Caco-2 (cell line): ENCODE measurements at places on chromosomes 12 and 14. TPM values are rescaled to one million over a fixed set of nuclear protein-coding genes. Genes with fewer than 3 reads are reported as not detected.

CMKLR1 gene
- not detected in 2 replicates for total RNA-seq

- no peak for DNase-seq
- H3K36me3 ChIP-seq, result no peaks in the 10 kb centered on the region
- H3K4me1 ChIP-seq, result no peaks in the 10 kb centered on the region
- no peak overlapping the region for H3K27ac ChIP-seq
These were observed 99.2 kb downstream of the PHETA1 start for GRCh38 chr12:111269718-111270117.

DNA sequence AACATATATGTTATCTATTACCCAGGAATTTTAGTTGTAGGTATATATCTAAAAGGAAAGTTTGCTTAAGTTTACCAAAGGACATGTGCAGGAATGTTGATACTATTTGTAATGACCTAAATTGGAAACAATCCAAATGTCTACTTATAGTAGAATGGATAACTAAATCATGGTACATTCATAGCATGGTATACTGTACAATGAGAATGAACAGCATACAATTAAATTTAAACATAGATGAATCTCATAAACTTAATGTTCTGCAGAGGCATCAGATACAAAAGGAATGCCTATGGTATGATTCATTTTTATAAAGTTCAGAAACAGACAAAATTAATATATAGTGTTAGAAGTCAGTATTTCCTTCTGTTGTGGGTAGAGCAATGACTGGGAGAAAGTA, 135.4 kb downstream of the GPHN start:
- no peak overlapping the region for H3K27ac ChIP-seq
- no peaks in the 10 kb centered on the region for H3K4me1 ChIP-seq
- no peak overlapping the region for H3K4me3 ChIP-seq
- no peaks in the 10 kb centered on the region for H3K27me3 ChIP-seq
- H3K36me3 ChIP-seq, result no peaks in the 10 kb centered on the region
- DNase-seq, result no peak

- H3K36me3 ChIP-seq, result no peaks in the 10 kb centered on the region
- DNase-seq, result no peak
- H3K27me3 ChIP-seq, result no peaks in the 10 kb centered on the region
- no peak overlapping the region for H3K4me3 ChIP-seq
These were observed 32.4 kb downstream of the ABCD2 start for GRCh38 chr12:39587225-39587624.

TXNRD1 gene
- 104 and 115 TPM in 2 replicates for total RNA-seq

- H3K4me3 ChIP-seq, result no peak overlapping the region
- no peaks in the 10 kb centered on the region for H3K36me3 ChIP-seq
These were observed 8.9 kb downstream of the DDHD1 start for GRCh38 chr14:53144244-53144643.

VSX2 gene
- not detected in 2 replicates for total RNA-seq

- no peaks in the 10 kb centered on the region for H3K27me3 ChIP-seq
These were observed 114.7 kb upstream of the FKBP4 start for GRCh38 chr12:2679816-2680675.

DNA sequence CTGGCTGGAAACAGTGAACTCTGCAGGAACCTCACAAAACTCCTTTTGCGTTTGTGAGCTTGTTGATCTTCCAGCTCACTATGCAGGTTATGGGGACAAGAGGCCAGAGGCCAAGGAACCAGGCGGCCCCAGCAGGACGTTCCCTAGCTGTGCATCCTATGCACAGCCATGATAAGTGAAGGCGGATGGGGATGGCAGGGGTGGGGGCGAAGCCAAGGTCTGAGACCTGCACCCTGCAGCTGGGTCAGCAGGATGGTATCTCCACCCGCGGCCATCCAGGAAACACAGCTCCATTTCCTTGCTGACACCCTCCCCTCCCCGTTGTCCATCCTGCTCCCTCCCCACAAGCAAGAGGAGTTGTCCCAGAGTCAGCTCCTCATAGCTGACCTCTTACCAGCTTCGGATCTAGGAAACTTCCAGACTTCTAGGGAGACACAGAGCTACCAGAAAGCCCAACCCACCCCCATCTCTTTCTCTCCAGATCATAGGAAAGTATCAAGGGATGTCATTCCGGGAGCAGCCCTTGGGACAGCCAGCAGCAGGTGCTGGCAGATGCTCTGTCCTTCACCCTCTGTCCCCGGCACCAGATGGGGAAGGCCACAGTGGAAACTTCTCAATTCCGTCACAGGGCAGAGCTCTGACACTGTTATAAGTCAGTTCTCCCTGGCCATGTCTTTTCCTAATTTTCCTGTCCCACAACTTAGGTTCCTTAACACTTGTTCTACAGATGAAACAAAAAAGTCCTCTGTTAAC, 9.4 kb downstream of the ZBTB39 start:
- no peak for DNase-seq
- H3K27me3 ChIP-seq, result no peaks in the 10 kb centered on the region
- H3K4me3 ChIP-seq, result no peak overlapping the region
- H3K4me1 ChIP-seq, result peaks cover 5% of the 10 kb centered on the region

CFAP54 gene
- 0.12 and 0.14 TPM in 2 replicates for total RNA-seq

DNA sequence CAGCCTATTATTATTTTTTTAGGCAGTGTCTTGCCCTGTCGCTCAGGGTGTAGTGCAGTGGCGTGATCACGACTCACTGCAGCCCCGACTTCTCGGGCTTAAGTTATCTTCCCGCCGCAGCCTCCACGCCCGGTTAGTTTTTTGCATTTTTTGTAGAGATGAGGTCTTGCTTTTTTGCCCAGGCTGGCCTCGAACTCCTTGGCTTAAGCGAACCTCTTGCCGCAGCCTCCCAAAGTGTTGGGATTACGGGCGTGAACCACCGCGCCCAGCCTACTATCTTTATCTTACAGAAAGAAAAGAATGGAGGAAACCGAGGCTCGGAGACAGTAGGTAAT, 507 bp upstream of the PTPN11 start:
- peak overlapping the region; percentile 95 for H3K4me3 ChIP-seq
- no peaks in the 10 kb centered on the region for H3K27me3 ChIP-seq
- peaks cover 8% of the 10 kb centered on the region for H3K4me1 ChIP-seq
- no peaks in the 10 kb centered on the region for H3K36me3 ChIP-seq
- no peak for DNase-seq

SPIC gene
- total RNA-seq, result not detected in 2 replicates

GRCh38 chr12:104657726-104658484, 201.2 kb downstream of the CHST11 start:
- DNase-seq, result no peak
- H3K4me1 ChIP-seq, result peaks cover 10% of the 10 kb centered on the region; the same call in 1 of the 2 replicates
- H3K4me3 ChIP-seq, result no peak overlapping the region
- H3K36me3 ChIP-seq, result no peaks in the 10 kb centered on the region
- no peak overlapping the region for H3K27ac ChIP-seq

OR6C76 gene
- total RNA-seq, result not detected in 2 replicates

- H3K27me3 ChIP-seq, result no peaks in the 10 kb centered on the region
- no peak for DNase-seq
- no peaks in the 10 kb centered on the region for H3K36me3 ChIP-seq
- H3K27ac ChIP-seq, result no peak overlapping the region
These were observed 489.8 kb downstream of the EGLN3 start for GRCh38 chr14:33461036-33461435.

DNA sequence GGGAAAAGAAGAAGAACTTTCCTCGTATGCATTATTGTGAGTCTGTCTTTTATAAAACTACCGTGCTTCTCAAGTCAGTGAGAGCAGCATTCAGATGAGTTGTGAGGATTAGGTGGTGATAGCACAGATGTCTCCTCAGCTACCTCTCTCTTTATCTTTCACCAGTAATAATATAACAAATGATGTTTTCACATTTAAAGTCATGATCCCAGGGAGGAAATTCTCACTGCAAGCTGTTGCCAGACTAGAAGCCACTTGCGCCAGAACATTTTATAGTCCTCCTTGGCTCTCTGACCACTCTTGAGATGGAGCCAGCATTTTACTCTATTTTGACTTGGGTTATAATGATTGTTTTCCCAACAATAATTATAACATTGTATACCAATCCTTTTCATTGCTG, 443.1 kb downstream of the AEBP2 start:
- no peaks in the 10 kb centered on the region for H3K27me3 ChIP-seq
- DNase-seq, result no peak
- H3K36me3 ChIP-seq, result no peaks in the 10 kb centered on the region
- no peak overlapping the region for H3K4me3 ChIP-seq
- H3K27ac ChIP-seq, result no peak overlapping the region
- peaks cover 10% of the 10 kb centered on the region for H3K4me1 ChIP-seq

GRCh38 chr12:57213763-57214397, 2.7 kb upstream of the NXPH4 start:
- H3K4me1 ChIP-seq, result peaks cover 20% of the 10 kb centered on the region
- H3K36me3 ChIP-seq, result no peaks in the 10 kb centered on the region; the same call in none of the 2 replicates
- H3K27ac ChIP-seq, result no peak overlapping the region

DNA sequence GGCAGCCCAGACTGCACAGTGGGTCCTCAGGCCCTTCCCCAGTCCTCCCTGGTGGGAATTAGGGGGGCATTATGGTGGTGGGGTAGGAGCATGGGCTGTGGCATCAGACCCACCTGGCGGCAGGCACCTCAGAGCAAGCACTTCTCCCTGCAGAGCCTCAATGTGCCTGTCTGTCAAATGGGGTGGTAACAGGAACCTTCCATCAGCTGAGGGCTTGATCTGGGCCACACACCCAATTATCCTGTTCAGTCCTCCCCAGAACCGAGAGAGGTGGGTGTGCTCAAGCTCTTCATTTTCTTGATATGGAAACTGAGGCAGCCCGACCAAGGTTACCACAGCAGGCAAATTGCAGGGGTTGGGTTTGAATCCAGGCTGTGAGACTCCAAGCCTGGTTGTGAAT, 38.4 kb downstream of the MVK start:
- H3K36me3 ChIP-seq, result no peaks in the 10 kb centered on the region
- 0 out of 2 replicates have a peak, but pooled peaks cover 3% of the 10 kb centered on the region for H3K4me1 ChIP-seq
- no peak for DNase-seq

ATL1 gene
- 1.1 and 1.2 TPM in 2 replicates for total RNA-seq
